ENCODE measurements at places on chromosomes 7 and 10.

- DNase-seq, result no peak
These were observed 1165.7 kb upstream of the AUTS2 start for GRCh38 chr7:68432585-68432984.

GRCh38 chr10:47159361-47160260 is 140.4 kb upstream of the GDF10 start:
- DNase-seq, result no peak

DNA sequence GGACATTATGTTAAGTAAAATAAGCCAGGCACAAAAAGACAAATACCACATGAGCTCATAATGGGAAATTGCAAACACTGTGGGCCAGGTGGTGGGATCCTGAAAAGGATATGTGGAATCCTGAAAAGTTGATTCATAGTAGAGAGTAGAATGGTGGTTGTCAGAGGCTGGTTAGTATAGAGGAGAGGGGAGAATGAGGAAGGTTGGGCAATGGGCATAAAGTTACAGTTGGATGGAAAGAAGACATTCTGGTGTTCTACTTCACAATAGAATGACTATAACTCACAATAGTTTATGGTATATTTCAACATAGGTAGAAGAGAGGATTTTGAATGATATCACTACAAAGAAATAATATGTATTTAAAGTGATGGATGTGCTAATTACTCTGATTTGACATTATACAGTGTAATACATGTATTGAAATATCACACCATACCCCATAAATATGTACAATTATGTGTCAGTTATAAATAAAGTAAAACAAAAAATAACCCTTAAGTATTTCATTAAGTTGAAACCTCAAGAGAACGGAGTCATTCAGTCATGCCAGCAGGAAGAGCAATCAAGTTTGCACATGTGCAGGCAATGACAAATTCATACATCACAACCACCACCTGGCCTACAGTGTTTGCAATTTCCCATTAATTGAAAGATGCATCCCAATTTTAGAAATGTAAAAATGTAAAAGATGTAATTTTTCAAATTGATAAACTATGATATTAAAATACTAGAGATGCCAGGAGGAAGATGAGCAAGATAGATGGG is 156.7 kb downstream of the MAGI2 start:
- DNase-seq, result no peak

DNA sequence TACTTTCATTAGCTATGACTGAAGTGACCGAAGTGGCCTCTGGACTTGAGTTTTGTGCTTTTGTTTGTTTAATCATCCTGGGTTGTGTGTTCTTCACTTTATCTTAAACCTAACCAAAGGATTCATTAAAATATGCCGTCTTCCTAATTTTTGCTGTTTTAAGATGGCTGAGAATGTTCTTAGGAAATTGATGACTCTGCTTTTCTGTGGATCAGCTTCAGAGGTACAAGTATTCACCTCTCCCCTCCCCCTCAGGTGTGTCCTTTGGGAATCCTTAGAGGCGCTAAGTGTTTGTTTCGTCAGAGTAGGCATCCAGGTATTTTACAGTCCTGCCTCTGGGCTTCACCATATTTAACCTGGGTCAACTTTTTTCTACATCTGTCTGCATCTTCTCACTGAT is 1.1 kb downstream of the CCDC126 start:
- no peak for DNase-seq

- DNase-seq, result no peak
These were observed 31.6 kb downstream of the RBM33 start for GRCh38 chr7:155676052-155676451.

GRCh38 chr7:121430558-121430957 is 34.5 kb upstream of the FAM3C start:
- DNase-seq, result no peak
